ENCODE measurements at places on chromosomes 4 and X. TPM values are rescaled to one million over a fixed set of nuclear protein-coding genes. Genes with fewer than 3 reads are reported as not detected.

The DIPK2B gene
- polyA plus RNA-seq = 42.5 TPM

The TLR7 gene
- polyA plus RNA-seq = not detected

The ITGB1BP2 gene
- 1.8 TPM for polyA plus RNA-seq

The COL25A1 gene
- polyA plus RNA-seq = 0.03 TPM

The PLXNB3 gene
- 19.0 TPM for polyA plus RNA-seq

The SETD7 gene
- polyA plus RNA-seq = 11.7 TPM

The WWC2 gene
- 12.9 TPM for polyA plus RNA-seq

The NR3C2 gene
- 4.5 TPM for polyA plus RNA-seq

DNA sequence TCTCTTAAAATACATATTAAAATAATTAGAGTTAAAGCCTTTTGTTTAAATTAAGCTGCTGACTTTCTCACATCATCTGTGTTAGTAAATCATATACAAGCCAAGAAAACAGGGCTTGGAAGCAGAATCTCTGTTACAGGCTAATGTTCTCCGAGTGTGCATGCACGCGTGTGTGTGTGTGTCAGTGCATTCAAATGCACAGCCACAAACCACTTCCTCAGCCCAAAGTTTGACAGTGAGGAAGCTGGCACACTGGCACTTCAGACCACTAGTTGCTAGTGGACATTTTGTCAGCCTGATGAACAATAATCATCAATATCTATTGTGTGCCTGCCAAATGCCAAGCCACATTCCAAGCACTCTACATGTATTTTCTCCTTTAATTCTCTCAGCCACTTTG lies 5.6 kb downstream of the MAOB start:
- no peak for DNase-seq

GRCh38 chr4:1360423-1361283 lies 13.6 kb downstream of the UVSSA start:
- no peak for DNase-seq

GRCh38 chr4:60134099-60134498 lies 1066.0 kb upstream of the ADGRL3 start:
- no peak for DNase-seq

DNA sequence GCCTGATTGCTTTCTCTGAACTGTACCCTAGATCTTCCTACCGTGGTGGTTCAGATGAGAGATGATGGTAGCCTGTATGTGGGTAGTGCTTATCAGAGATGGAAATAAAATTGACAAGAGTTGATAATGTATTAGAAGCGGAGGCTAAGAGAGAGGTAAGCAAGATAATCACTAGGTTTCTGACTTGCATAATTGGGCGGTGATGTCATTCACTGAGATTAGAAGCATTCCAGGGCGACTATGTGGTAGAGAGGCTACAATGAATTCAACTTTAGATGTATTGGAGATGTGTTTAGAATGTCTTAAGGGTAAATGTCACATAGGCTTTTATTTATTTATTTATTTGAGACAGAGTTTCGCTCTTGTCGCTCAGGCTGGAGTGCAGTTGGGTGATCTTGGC lies 415 bp upstream of the TENM3 start:
- DNase-seq = no peak

DNA sequence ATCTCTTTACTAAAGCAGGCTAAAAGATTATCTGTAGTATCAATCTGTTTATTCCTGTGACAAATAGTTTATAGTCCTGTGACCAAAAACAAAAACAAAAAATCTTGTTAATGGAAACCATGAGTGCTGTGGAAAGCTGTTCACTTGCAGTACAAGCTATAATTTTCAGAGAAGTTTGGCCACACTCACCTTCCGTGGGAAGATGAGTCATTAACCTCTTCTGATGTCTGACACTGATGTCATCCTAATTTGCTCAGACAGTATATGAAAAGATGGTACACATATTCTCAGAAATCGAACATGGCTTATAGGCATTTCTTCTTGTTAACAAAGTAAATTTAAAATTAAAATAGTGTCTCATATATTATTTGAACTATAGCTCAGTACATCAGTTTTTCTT lies 19.9 kb upstream of the ENPP6 start:
- DNase-seq = no peak

DNA sequence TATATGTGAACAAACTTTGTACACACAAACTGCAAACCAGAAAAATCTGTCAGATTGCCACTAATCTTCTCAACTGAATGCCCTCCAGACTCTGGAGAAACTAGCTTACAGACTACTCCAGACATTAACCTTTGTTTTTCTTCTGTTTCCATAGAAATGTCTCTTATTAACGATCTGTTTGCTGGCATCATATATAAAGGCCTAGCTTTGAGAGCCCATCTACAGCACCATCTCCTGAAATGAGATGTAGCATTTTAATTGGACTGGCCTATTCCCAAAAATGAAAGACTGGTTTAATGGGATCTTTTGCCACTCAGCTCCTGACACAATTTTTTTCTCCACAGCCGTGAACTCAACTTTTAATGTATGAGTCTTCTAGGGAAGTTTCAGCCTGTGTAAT lies 266.0 kb upstream of the IL1RAPL1 start:
- DNase-seq = no peak

DNA sequence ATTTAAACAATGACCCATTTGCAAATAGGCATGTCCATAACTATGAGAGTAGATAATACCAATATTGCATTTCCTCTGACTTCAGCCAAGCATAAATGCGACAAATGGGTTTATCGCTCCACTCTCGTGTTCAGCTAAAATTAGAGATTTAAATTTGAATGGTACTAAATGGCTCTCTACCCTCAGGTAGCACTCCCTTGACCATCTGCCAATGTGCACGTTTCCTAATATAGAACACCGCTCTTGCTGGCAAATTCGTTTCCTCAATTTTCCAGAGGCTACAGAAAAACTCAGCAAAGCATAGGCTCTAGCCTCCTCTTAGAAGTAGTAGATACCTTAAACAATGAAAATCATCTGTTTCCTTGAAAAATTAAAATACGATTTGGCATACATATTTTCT lies 251.6 kb downstream of the ADGRA3 start:
- DNase-seq = no peak

DNA sequence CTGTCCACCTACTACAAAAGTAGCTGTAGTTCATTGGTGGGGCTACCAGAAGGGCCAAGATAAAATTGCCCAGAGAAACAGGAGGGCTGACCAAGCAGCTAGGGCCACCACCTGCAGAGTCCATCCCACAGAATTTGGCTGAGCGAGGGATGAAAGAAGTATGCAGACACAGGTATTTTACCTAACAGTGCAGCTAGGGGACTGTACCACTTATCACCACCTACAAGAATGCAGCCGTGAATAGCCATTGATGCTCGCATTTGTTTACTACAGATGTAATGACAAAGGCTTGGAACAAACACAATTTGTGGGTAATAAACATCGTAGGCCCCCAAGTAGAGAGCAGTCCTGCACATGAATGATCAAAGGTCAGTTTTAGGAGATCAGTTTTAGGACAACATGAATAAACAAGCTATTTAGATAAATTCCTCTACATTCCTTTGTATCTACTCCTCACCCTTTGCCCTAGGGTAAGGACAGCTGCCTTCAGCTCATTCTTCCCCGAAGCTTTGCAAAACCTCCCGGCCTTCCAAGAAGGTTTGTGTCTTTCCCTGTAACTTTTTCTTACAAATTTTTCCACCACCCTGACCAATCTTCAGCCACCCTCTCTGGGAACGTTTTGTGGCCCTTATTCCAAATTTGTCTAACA lies 49.5 kb downstream of the ZNF718 start:
- DNase-seq = no peak

GRCh38 chrX:44451056-44451455 lies 91.6 kb downstream of the FUNDC1 start:
- DNase-seq = no peak

DNA sequence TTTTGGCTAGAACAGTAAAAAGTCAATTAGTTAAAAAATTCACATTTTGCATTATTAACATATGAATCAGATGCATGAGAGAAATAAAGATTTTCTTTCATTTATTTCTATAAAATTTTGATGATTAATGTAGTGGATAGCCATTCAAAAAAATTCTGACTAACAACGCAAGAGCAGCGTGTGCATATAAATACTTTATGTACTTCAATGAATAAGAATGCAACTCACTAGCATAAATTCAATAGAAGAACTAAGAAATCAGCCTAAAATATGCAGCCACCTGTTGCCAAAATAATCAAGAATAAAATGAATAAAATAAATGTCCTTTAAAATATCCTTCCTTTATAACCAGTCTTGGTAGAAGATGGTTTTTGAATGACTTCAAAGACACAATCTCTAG lies 471.9 kb downstream of the PDGFC start:
- DNase-seq = no peak

- no peak for DNase-seq
Observed at GRCh38 chr4:77564231-77564630, 41.4 kb upstream of the CXCL13 start.
